Activated CD8-positive, alpha-beta memory T cell treated with anti-CD3 and anti-CD28 coated beads for 48 hours (primary cell): ENCODE measurements at places on chromosomes 3 and 15.

- no peak for DNase-seq
These were observed 38.0 kb upstream of the CMTM8 start for GRCh38 chr3:32200490-32200889.

DNA sequence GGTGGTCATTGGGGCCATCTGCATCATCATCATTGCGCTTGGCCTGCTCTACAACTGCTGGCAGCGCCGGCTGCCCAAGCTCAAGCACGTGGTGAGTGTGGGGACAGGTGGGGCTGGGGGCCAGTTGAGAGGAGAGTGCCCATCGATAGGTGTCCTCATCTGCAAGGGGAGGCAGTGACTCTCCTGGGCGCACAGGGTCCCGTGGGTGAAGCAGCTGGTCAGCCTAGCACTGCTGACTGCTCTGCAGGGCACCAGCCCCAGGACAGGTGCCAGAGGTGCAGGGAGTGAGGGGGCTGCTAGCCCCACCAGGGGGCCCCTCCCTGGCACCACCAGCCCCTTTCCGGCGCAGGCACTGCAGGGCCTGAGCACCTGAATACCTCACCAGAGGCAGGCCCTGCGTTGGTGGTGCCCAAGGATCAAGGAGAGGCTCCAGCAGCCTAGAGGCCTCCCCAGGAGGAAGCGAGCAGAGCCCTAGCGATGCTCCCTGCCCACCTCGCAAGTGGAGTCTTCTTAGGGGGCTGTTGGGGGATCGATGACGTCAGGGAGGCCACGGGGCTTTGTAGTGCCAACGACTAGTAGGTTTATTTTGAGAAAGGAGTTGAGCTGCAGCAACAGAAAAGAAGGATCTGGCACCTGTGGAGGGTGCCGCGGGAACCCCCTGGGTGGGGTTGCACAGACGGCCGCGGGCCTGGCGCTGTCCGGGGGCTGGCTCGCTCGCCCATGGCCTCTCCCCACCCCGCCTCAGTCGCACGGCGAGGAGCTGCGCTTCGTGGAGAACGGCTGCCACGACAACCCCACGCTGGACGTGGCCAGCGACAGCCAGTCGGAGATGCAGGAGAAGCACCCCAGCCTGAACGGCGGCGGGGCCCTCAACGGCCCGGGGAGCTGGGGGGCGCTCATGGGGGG is 976 bp upstream of the ABTB1 start:
- no peak for DNase-seq

DNA sequence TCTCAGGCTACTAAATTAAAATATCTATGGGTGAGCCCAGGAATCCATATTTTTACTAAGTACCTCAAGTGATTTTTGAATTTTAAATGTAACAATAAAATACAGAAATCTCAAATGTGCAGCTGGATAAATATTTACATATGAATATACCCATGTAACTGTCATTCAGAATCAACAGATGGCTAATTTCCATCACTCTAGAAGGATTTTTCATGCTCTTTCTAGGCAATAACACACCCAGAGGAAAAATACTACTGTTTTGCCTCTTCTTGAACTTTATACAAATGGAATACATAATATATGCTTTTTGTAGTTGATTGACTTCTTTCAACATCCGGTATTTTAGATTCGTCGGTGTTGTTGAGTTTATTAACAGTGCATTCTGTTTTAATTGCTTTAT is 601.3 kb upstream of the NECTIN3 start:
- no peak for DNase-seq

DNA sequence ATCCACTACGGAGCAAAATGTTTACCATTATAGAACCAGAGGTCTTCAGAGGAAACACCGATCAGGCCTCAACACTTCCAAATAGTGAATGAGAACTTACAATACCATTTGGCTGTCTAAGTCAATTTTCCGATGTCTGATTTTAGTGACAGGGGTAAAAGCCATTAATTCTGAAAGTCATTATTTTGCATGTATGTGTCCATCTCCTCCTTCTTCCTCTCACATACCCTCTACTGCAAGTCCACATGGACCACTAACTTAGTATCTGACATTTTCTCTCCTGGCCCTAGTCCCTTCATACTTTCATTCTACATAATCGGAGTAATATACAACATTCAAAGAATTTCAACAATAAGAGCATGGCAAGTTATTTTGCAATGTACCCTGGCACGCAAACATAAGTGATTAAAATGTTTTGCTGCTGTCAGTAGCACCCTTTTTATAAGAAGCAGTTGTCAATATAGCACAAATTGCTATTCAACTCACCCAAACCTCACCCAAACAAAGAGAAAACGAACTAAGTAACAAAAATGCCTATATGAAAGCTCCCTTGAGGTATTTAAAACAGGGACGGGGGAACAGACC is 1.9 kb downstream of the TOP2B start:
- no peak for DNase-seq

DNA sequence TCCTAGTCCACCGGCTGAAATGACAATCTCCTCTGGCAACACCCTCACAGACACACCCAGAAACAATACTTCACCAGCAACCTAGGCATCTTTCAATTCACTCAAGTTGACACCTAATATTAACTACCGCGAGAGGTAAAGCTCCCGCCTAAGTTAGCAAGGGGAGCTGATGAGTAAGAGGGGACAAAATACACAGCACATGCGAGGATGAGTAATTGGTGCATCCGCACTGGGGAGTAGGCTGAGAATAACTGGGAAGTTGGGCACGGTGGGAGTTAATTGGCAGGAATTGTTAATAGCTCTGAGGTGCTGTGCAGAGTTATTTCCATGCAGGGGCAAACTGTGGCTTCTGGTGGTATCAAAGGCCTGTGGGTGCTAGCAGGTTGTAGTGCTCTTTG is 14.5 kb upstream of the PLD1 start:
- DNase-seq, result no peak

- no peak for DNase-seq
These were observed 7.1 kb downstream of the KAT2B start for GRCh38 chr3:20047341-20047779.

- DNase-seq, result no peak
These were observed 205.2 kb downstream of the RBMS3 start for GRCh38 chr3:29486096-29486495.

DNA sequence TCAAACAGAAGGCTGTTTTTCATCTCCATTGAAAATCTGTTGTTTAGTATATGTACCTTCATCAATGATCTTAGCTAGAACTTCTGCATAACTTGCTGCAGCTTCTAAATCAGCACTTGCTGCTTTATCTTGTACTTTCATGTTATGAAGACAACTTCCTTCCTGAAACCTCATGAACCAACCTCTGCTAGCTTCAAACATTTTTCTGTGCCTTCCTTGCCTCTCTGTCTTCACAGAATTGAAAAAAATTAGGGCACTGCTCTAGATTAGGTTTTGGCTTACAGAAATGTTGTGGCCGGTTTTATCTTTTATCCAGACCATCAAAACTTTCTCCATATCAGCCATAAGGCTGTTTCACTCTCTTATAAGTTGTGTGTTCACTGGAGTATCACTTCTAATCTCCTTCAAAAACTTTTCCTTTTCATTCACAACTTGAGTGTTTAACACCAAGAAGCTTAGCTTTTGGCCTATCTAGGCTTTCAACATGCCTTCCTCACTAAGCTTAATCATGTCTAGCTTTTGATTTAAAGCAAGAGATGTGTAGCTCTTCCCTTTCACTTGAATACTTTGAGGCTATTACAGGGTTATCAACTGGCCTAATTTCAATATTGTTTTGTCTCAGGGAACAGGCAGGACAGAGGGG is 78.6 kb downstream of the IGSF11 start:
- DNase-seq, result no peak

DNA sequence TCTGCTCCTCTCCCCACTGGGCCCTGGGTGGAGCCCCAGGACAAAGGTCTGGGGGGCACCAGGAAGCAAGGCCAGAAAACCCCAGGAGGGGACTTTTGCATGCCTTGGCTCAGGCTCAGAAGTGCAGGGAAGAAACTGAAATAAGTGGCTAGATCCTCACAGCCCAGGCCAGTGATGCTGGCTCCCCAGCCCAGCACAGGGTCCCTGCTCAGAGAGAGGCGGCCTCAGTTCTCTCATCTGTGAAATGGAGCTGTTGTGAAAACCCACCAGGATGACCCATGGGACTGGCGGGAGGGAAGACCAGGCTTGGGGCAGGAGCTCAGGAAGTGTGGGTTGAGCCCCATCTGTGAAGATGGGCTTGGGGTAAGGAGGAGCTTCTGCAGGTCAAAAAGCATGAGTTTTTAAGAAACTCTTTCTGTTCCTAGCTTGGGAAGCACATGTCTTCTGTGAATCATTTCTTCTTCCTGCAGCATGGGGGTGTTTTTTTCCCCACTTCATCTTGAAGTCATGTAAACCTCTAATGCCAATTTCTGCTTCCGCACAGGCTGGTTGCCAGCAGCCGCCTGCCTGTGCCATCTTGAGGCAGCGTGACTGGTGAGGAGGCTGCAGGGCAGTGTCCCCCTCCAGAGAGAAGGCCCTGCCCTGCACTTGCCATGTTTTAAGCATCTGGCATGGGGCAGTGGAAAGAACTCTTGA is 118.6 kb downstream of the SMAD6 start:
- no peak for DNase-seq

- DNase-seq, result no peak
These were observed 53.2 kb downstream of the RPL22L1 start for GRCh38 chr3:170816841-170817240.

GRCh38 chr3:16119887-16120286 is 54.6 kb upstream of the GALNT15 start:
- no peak for DNase-seq

DNA sequence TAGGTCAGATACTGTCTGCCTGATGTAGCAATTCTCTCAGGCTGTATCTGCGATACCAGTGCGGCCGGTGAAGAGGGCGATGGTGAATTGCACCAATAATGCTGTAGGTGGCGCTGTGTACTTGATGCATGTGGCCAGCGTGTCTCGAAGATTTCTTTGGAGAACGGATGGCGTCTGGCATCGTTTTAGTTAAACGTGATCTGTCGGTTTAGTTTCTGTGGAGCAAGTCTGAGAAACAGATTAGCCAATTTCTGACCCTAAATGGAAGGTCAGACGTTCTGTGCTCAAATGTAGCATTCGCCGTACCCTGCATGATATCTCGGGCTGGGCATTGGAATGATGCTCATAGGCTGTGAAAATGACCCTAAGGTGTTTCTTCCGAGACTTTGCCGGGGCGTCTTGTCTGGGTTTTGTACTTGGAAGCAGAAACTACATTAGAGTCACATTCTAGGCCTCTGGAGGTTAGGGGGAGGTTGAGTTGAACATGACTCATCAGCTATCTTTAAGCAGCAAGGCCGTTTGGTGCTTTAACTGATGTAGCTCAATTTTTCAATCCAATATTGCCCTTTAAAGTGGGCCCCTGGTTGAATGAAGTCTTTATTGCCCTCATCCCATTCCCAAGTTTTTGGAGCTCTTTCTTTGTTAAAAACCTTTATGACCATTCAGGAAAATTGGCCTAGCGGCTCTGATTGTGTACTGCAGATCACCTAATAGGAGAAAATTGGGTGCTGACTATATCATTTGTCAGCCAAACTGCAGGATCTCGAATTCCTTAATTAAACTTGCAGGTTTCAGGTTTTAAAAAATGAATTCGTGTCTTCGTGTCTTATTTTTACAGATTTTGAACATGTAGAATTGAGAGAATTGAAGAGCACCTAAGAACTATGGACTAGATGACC is 80.0 kb downstream of the SQOR start:
- DNase-seq, result no peak

DNA sequence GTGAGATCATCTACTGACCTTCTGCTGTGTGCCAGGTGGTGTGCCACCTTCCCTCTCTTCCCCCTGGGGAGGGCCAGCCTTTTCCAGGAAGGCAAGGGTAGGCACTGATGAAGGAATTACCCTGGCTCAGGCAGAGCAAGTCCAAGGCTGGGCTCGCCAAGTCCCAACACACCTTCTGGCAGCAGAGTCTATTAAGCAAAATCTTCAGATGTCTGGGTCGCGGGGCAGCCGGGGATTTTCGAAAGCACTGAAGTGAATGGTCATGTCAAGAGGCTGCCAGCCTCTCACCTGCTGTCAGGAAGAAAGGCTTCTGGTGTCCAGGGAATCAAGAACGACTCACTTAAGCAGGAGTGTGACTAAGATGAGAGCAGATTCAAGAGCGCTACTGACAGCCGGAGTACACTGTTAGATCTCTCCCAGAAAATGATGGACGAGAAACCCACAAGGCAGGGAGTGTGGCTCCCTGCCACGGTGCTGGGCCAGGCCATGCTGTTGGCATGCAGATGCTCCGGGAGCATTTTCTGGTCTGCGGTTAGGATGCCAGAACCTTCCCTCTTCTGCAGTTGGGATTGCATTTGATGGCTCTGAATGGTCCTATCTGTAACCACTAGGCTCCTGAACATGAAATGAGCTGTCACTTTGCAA is 479.8 kb downstream of the SHQ1 start:
- no peak for DNase-seq

DNA sequence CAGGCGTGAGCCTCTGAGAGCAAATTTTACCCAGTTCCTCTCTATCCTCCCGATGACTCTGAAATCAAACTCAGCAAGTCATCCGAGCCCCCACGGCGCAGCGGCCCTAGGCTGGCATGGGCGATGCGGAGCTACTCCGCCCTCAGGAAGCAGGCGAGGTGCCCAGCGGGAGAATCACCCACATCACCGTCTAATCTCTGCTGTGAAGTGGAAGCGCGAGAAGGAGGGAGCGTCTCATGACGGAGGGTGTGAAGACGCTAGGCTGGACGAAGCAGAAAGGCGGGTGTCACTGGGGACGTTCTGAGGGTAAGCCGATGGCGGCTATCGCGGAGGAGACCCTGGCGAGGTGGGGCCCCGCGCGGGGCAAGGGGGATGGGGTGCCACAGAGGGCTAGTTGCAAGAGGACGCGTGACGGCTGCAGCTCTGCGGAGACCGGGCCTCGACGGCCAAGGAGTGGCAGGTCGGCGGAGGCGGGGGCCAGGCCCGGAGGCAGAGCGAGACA is 9.1 kb upstream of the GNAI2 start:
- no peak for DNase-seq

- DNase-seq, result no peak
These were observed 35.9 kb downstream of the CYP19A1 start for GRCh38 chr15:51302480-51302879.

GRCh38 chr15:67144609-67145311 is 79.4 kb downstream of the SMAD3 start:
- DNase-seq, result no peak

- DNase-seq, result no peak
These were observed 1030.2 kb downstream of the MCTP2 start for GRCh38 chr15:95261546-95261945.

- DNase-seq, result no peak
These were observed 167.8 kb upstream of the TLE3 start for GRCh38 chr15:70265466-70265978.
